ENCODE measurements at places on chromosomes 7 and 10.

GRCh38 chr7:137885678-137886077, 38.9 kb upstream of the DGKI start:
- DNase-seq, result no peak

- DNase-seq, result no peak
Observed at GRCh38 chr7:31202801-31203200, 137.7 kb downstream of the NEUROD6 start.

GRCh38 chr10:22713853-22714478, 412 bp downstream of the PIP4K2A start:
- DNase-seq, result peak; percentile 34

GRCh38 chr7:46537191-46537905, 616.3 kb upstream of the IGFBP3 start:
- no peak for DNase-seq

- DNase-seq, result no peak
Observed at GRCh38 chr10:48437546-48437945, 131.1 kb downstream of the MAPK8 start.

DNA sequence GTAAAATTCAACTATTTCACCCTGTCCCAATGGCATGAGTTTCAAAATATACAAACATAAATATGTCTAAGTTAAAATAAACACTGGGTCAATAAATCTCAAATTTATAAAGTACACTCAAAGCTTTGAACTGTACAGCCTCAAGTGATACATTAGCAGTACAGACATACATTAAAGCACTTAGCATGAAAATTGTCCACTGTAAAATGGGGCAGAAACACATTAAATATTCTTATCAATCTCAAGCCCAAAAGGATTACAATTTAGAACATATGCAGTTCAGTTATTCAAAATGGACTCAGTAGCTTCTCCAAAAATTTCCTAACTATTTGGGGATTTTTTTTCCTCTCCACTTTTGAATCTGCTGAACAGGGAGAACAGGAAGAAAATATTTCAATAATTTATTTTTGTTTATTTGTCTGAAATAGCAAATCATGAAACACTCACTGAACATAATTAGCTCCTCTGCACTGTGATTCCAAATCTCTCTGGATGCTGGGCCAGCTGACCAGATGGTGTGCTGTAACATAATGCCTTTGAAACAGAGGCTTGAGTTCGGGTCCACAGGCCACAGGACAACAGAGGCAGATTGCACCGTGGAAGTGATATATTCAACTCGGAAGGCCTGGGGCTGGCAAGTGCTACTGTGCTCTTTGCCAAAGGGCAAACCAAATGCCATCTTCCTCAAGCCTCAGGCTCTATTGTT, 248.9 kb upstream of the LRRN3 start:
- no peak for DNase-seq

- peak; percentile 45 for DNase-seq
Observed at GRCh38 chr7:100585511-100586265, at the start of gene LRCH4. LRCH4 (minus strand) TSS chr7:100586129; CDS start chr7:100586100, 29 bp downstream.

DNA sequence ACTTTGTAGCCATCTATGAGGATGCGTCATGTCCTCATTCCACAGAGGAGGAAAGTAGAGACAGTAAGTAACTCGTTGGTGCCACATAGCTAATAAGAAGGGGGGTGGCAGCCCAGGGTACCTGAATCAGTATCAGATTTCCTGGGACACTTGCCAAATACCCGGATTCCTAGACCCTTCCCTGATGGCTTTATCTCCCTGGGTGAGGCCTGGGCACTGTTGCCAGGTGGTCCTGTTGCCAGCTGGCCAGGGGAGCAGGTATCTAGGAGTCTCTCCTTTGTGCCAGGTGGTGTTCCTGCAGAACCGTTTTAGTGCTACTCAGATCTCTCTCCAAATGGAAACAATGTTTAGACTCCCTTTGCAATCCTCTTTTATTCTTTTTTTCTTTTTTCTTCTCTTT, 12.7 kb downstream of the SLC29A3 start:
- no peak for DNase-seq

GRCh38 chr10:99527526-99528493, 4.9 kb upstream of the NKX2-3 start:
- no peak for DNase-seq

DNA sequence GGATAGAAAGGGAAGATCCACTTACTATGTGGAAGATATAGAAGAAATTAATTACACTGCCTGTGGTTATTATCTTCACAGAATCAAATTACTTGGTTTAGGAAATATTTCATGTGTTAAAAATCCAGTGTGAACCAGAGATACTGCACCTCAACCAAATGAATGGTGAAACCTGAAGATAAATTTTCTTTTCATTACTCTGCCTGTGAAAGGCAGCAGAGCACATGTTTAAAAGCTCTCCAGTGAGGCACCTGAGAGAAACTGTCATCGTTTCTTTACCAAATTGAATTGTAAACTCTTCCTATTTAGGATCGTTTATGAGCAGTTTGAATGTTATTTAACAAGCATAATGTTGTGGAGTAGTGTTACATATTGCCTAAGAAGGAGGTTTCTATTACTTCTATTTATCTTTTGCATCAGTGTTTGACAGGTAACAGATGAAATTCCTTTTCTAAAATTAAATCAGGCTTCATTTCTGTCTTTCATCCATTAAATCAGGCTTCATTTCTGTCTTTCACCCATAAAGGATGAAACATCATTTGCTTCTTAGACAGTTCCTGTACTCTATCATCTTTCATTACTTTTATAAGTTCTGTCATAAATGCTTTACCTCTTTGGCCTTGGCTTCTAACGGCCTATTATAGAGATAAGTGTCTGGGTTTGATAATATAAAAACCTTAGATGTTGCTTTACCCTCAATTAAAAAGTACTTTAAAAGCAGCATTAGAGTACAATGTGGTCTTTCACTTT, 266.6 kb downstream of the NXPH1 start:
- DNase-seq, result no peak

DNA sequence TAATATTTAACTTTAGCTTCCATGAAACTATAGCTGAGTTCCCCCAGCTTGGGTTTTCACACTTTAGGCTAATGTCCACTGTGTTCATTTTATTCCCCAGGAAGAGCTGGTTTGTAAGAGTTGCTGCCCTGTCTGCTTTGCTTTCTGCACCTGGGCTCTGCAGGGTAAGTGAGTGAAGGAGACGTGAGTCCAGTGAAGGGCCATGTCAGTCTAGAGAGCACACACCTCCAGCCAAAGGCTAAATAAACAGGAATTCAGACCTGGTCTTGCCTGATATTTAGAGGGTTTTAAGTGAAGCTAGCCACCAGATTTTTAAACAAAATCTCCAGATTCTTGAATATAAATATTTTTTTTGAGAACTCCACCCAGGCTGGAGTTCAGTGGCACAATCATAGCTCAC, 24.5 kb upstream of the FZD1 start:
- no peak for DNase-seq

- peak; percentile 76 for DNase-seq
Observed at GRCh38 chr10:68665841-68666240, 55.2 kb upstream of the CCAR1 start.

DNA sequence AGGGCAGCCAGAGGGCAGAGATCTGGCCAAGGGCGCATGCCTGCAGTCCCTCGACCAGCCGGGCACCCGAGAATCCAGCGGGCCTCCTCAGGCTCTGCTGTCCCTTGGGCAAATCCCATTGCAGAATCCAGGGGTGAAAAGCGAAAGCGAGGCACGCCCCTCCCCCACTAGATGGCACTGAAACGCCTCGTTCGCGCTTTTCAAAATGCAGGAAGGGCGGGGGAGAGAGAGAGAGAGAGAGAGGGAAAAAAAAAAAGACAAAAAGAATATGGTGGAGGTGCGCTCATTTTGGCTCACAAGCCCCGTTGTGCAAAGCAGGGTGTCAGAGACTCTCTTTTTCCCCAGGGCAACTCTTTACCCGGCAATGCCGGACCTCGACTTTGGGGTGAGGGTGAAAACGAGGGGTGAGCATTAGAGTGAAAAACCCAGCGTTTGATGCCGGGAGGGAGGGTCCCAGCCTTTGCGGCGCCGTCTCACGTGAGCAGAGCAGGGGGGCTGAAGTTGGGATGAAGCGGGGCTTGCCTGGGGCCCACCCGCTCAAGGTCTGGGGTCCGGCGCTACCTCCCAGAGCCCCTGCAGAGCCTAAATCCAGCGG, 2.5 kb upstream of the TMEM178B start:
- DNase-seq, result peak; percentile 62

- no peak for DNase-seq
Observed at GRCh38 chr10:22476601-22477321, 131.5 kb downstream of the SPAG6 start.

DNA sequence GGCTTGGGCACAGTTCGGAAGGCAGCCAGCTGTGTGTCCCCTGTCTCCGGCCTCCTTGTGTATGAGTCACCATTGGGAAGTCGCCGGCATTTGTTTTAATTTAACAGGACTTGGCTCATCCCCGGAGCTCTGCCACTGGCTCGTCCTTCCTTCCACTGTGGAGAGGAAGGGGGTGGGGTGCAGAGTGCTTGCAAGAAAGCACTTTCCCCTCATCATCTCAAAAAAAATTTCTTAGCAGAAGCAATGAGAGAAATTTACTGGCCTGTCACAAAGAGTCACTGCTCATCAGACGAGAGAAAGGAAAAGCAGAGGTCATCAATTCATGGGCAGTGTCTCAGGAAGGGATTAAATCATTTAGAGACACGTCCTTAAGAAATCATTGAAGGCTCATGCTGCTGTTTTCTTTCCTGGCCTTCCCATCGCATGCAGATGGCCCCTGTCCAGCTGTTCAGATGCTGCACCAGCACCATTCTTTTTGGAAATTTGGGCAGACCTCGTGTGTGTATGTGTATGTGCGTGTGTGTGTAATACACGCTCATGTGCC, 93.3 kb downstream of the BMS1 start:
- peak; percentile 42 for DNase-seq

DNA sequence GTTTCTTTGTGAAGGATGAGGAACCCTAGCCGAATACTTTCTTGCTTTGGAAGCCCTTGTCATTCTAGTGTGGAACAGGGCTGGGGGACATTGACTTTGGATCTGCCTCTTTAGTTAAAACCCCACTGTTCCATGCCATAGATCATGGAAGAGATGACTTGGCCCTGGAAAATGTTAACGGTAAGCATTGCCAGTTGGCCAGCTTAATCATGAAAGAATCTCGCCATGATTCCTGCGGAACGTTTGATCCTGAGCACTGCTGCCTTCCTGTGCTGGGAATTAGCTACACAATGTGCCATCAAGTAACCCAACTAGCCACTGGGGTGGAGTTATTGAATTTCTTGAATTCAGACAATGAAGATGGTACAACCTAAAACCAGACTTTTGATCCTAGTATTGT, 177.6 kb upstream of the FZD8 start:
- DNase-seq, result no peak

DNA sequence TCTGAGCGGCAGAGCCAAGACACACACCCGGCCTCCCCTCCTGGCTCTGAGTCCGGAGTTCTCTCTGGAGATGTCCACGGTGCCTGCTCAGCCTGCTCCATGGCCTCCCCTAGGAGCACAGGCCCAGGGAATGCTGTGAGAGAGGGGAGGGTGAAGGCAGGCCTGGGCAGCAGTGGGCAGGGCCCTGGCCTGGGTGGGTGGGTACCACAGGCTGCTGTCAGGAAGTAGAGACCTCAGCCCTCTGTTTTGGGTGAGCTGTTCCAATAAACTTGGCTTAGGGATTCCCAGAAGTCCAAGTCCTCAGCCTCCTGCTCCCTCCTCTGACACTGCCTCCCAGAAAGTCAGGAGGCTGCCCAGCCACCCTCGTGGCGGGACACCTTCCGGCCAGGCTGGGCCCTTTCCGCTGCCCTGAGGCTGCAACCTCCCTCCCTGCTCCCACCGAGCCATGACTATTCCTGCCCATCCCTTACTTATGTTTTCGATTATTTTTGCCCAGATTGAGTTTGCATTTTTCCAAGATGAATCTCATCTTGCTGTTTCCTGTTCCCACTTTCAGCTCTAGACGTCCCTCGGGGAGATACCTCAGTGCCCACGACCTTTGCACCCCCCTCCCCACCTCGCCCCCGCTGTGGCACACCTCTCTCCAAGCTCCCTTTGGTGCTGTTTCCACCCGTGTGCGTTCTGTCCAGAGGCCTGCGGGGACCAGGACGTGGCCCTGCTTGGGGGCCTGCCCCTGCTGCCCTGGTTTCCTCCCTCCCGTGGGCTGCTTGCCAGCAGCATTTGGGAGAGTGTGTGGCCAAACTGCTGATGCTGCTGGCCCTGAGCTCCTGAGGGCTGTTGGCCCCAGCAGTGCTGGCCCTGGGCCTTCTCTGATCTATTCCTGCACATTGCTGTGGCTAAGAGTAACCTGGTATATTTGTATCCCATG, 5.8 kb upstream of the POLM start:
- peak; percentile 96 for DNase-seq

GRCh38 chr10:5941579-5941978, 35.8 kb downstream of the IL15RA start:
- no peak for DNase-seq

DNA sequence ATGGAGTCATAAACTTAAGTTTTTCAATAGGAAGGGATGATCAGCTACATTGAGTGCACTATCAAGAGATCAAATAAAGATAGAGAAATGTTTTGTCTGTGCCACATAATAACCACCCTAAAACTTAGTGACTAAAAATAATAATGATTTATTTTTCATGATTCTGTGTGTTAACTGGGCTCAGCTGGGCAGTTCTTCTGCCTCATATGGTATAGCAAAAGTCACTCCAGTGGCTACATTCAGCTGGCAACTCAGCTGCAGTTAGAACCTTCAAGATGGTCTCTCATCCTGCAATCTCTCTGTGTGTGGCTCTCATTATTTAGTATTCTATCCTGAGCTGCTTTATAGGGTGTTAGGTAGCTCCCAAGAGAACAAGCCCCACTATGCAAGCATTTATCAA, 7.8 kb upstream of the PARP12 start:
- DNase-seq, result no peak

- DNase-seq, result no peak
Observed at GRCh38 chr10:123771877-123772644, 105.9 kb downstream of the GPR26 start.

Data from EL (cell line).